AG09319 (cell line): ENCODE measurements at places on chromosomes 3 and 15.

DNA sequence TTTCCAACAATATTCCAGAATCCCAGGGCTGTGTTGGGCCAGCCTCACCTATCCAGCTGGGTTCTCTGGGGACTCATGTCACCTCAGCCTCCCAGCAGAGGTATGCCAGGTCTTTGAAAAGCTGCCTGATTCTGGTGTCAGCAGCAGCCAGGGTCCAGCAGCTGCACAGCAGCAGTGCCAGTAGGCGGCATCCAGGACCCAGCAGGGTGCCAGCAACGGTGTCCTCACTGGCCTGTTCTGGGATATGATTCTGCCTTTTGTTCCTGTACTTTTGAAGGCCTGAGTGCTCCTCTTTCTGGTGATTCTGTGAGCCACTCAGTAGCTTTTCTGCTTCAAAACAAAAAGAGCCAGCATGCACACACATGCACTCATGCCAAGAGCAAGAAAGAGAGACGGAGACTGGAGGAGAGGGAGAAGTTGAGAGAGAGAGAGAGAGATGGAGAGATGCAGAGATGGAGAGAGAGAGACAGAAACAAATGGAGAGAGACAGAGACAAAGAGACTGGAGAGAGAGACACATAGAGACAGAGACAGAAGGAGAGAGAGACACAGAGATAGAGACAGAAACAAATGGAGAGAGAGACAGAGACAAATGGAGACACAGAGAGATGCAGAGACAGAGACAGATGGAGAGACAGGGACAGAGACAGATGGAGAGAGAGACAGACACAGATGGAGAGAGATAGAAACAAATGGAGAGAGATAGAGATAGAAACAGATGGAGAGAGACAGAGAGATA lies 205.7 kb downstream of the UACA start:
- no peak for DNase-seq

DNA sequence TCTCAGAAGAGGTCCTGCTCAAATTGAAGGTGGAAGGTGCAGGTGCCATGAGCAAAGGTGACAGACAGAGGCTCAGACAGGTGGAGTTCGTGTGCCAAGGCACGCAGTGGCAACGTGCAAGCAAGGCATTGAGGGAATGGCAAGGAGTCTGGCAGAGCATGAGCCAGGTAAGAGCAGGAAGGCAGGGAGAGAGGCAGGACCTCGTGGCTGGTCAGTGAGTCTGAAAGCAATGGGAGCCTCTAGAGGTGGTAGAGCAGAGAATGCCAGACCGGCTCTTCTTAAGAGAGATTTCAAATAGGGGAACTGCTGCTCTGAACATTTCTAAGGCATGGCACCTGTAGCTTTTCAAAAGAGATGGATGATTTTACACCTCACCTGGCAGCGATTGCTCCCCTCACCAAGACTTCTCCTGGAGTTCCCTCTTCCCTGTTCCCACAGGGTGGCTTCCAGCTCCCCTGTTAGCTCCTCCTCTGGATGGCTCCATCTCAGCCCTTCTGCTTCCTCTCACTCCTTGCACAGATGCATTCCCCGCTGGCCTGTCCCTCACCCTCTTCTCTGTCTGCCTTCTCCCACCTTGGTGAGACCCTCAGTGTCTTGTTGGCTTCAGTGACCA lies 2.7 kb downstream of the MYO5C start:
- DNase-seq: no peak

DNA sequence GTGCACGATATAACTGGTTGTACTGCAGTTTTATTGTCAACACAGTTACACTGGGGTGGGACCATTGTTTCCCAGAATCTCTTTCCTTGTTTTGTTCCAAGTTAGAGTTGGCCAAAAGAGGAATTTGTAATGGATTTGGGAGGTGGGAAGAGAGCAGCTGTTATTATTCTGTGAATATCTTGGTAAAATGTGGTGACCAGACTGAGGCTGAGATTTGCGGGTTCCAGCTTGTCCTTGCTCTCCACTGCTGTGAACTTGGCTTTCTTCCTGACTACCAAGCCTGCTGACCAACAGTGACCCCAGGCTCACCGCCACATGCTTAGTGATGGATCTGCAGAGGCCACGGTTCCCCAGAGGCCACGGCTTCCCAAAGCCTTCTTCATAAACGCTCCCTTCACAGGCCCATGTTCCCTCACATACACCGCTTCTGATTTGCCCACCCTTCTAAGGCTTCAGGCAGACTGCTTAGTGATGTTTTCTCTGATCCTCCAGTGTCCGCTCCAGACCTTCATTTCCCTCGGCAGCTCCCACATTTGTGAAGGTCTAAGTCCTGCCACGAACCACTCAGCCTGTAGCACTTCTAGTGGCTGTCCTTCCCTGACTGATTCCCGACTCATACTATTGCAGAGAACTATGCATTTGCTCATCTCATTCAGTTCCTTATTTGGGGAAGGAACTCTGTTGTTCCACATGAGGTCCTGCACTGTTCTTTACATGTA lies 525.5 kb upstream of the RGMA start:
- DNase-seq: no peak

DNA sequence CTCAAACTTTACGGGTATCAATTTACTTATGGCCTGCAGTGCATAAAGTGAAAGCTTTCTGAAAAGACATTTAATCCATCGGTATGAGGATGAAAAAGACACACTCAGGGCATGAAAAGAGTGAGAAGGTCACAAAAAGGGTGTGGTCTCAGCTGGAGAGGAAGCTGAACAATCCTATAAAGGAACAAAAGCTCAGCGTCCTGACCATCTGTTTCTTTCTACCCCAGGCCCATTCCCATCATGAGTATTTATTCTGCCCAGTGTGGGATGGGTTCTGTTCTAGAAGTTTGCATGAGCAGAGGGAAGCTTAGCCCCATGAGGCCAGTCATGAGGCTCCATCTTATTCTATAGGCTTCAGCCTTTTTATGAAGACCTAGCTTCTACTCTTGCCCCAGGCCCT lies 144.6 kb downstream of the LPP start:
- DNase-seq: no peak
